NCI-H510A (cell line): ENCODE measurements at places on chromosomes 11 and 22.

DNA sequence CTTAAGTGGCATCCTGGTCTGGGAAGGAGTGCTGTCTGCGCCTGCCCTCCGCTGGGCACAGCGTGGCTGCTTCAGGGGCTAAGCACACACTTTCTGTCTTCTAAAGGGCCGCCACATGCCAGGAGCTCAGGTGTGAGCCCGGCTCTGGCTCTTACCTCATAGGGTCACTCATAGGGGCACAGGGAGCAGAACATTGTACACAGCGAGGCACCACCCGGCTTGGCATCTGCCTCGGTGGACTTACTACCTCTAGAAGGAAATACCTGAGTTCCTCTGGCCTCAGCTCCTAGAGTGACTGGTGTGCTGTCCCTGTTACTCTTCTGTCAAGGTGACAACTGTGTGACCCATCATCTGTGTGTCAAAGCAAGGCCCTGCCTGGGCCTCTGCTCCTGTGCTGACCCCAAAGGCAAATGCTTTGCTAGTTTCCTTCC, 13.4 kb downstream of the NEAT1 start:
- no peak for DNase-seq

DNA sequence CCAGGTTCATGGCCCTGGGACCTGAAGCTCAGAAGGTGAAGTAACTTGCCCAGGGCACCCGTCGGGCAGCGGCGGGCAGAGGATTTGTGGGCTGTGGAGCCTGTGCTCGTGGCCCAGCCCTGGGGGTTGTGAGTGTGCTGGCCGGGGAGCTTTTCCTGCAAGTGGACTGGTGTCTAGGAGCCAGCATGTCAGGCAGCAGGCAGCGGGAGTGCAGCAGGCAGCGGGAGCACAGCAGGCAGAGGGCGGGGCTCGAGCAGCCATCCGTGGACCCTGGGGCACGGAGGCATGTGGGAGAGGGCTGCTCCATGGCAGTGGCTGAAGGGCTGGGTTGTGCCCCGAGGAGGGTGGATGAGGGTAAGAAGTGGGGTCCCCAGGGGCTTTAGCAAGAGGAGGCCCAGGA, 72.7 kb upstream of the PPP6R3 start:
- no peak for DNase-seq

- DNase-seq: no peak
Observed at GRCh38 chr11:16204261-16204660, 152.1 kb downstream of the SOX6 start.

GRCh38 chr11:105073456-105074165, 28.5 kb upstream of the CARD16 start:
- DNase-seq: no peak

GRCh38 chr11:46913484-46913883, 4.9 kb downstream of the LRP4 start:
- DNase-seq: no peak

DNA sequence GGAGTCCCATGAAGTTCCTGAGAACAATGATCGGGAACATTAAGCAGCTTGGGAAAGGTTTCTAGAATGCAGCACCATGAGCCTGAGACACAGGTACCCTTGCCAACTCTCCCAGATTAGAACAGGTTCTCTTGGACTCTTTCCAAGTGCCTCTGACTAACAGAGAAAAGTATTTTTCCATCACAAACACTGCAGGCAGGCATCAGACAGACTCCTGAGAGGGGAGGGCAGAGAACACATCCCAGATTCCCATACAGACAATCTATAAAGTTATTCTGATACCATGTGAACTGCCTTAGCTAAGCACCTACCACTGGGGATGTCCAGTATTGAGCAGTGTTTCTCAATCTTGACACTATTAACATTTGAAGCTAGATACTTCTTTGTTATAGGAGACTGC, 27.3 kb downstream of the SERGEF start:
- no peak for DNase-seq

DNA sequence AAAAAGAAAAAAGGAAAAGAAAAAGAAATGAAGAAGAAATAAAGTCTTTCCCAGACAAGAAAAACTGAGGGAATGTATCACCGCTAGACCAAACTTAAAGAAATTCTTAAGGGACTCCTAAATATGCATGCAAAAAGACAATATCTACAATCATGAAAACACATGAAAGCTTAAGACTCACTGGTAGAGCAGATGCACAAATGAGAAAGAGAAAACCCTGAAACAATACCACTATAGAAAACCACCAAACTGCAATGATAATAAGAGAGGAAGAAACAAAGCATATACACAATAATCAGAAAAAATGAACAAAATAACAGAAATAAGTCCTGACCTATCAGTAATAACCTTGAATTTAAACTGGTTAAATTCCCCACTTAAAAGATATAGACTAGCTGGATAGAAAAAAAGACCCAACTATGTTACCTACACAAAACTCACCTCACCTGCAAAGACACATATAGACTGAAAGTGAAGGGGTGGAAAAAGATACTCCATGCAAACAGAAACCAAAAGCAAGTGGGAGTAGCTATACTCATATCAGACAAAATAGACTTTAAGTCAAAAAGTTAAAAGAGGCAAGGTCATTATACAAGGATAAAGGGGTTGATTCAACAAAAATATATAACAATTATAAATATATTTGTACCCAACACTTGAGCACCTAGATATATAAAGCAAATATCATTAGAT, 61.3 kb upstream of the NARS2 start:
- no peak for DNase-seq

DNA sequence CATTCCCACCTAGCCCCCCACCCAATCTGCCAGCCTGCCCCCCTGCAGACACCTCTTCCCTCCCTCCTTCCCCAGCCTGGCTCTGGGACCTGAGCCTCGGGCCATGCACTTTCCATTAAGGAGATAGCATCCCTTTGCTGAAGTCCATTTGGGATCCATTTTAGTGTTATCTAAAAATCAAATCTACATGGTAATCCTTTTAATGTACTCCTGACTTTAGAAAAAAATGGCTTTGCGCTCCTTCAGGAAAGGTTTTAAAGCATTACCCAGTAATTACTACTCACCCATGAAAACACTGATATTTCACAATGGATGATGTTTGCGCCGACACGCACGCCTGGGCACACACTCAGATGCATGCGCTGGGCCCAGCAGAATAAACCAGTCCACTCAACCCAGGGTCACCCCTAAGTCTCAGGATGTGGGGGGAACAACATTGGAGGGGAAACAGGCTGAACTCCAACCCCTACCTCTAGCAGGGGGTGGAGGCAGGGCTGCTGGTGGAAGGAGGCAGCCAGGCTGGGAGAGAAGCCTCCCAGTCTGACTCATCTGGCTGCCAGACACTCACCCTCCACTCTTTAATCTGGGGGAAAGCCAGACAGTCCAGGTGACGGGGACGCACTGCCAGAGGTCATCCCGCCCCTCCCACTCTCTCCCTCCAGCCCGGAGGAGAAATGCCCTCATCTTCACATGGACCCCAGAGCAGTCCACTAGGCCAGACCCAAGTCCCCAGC, 29.8 kb downstream of the LMO1 start:
- no peak for DNase-seq

- no peak for DNase-seq
Observed at GRCh38 chr11:112361396-112361795, 100.7 kb upstream of the PLET1 start.

GRCh38 chr11:2385156-2386151, 8.3 kb downstream of the CD81 start:
- no peak for DNase-seq

DNA sequence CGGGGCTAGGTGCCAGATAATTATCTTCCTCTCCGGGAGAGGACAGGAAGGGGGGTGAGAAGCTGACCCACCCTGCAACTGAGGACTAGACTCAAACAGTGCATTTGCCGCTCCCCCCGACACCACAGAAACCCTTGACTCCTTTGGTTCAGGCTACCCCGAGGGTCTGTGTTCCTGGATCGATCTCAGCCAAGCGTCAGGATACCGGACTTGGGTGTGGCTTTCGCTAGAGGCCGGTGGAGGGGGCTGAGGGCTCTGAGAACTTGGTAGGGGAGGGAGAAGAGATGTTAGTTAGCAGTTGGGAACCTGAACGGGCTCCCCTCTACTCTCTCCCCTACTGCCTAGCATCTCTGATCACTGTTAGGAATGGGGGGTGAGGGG, 840 bp downstream of the SEZ6L start:
- no peak for DNase-seq

GRCh38 chr22:37708580-37709444, 12.0 kb downstream of the TRIOBP start:
- no peak for DNase-seq
